ENCODE measurements at places on chromosomes 3 and 15.

DNA sequence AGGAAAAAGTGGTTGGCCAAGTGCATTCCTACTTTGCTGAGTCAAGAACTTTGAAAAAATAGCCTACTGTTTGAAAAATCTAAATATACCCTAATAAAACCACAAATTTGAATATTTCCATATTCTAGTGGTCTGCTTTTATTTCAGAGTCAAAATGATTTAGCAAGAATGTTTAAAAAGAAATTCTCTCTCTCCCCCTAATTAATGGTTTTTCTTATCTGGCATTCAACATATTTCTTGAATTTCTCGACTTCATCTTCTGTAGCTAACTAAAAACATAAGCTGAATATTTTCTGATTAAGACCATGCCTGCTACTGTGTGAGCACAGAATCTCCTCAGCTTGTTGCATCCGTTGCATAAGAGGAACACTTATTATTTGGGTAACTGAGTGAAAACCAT lies 563.5 kb upstream of the TBL1XR1 start:
- DNase-seq, result no peak

- no peak for DNase-seq
Observed at GRCh38 chr3:127925384-127925783, 10.4 kb downstream of the KBTBD12 start.

- DNase-seq, result peak; percentile 68
Observed at GRCh38 chr15:77819851-77820728, 187.4 kb upstream of the LINGO1 start.

- no peak for DNase-seq
Observed at GRCh38 chr3:46228260-46229242, 13.7 kb upstream of the CCR3 start.

- DNase-seq, result no peak
Observed at GRCh38 chr3:98290916-98291315, 8.6 kb downstream of the OR5H2 start.

DNA sequence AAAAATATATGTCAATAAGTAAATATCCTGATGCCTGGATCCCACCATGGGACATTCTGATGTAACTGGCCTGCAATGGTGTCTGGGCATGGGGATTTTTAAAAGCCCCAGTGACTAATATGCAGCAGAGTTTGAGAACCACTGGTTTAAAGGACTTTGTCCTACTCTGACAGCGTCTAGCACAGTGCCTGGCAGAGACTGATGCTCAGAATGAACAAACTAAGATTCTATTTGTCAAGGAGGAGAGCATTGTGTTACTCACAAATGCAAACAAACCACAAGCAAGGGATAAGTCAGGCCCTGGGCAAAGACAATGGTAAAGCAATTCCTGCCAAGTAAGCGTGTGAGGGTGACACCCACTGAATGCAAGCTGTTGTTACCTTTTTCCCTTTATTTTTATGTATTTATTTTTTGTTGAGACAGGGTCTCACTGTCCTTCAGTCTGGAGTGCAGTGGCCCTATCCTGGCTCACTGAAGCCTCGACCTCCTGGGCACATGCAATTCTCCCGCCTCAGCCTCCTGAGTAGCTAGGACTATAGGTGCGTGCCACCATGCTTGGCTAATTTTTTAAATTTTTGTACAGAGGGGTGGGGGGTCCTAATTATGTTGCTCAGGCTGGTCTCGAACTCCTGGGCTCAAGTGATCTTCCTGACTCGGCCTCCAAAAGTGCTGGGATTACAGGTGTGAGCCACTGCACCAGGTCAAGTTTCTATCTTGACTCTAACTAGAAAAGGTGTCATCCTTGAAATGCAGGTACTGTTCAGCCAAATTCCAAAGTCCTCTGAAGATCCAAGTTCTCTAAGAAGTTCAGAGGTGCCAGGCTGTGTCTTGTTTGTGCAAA lies 909 bp upstream of the GPD1L start:
- DNase-seq, result no peak

DNA sequence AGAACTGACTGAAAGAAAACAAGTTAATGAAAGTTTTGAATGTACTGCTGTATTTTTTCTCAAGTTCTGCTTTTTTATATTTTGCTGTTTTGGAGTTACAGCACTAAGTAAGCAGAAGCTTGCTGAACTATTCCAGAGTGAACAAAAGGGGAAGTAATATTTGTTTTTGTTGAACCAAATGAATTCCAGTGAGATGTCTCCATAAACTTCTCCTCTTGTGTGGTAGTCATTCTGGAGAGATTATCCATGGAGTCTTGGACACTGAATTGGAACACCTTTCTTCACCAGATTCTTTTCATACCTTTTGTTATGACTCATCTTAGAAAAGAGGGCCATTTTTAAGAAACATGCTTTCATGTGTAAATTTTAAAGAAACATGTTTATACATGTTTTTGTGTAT lies 8.8 kb downstream of the ANKUB1 start:
- no peak for DNase-seq

DNA sequence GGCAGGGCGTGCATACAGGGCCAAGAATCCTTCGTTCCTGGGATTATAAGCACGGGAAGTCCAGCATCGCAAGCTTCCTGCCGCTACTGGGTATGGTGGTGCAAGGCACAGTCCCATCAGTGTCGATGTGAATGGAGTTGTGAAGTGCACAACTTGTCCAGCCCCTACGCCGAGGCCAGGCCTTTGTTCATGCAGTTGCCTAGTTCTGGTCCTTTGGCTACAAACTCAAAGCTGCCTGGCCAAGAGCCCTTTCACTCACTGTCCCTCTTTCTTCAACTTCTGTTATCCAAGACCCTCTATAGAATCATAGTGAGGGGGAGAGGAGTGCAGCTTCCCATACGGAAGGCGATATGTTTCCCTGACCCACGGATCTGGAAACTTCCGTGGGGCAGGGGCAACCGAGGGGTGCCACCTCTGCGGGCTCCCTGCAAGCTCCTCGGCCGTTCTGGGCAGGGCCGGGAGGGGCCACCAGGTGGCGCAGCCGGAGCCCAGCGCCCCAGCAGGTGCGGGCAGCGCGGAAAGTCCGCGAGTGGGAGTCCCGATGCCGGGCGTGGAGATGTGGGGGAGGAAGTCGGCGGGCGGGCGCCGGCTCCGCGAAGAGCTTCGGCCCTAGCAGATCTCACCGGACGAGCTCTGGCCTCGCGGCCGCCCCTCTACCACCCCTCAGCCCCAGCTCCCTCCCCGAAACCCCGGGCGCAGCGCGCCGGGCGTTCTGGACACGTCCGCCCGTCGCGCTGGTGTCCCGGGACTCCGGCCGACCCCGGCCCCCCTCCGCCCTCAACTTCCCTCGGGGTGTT lies 693 bp downstream of the RASGRP1 start:
- DNase-seq, result peak; percentile 69

DNA sequence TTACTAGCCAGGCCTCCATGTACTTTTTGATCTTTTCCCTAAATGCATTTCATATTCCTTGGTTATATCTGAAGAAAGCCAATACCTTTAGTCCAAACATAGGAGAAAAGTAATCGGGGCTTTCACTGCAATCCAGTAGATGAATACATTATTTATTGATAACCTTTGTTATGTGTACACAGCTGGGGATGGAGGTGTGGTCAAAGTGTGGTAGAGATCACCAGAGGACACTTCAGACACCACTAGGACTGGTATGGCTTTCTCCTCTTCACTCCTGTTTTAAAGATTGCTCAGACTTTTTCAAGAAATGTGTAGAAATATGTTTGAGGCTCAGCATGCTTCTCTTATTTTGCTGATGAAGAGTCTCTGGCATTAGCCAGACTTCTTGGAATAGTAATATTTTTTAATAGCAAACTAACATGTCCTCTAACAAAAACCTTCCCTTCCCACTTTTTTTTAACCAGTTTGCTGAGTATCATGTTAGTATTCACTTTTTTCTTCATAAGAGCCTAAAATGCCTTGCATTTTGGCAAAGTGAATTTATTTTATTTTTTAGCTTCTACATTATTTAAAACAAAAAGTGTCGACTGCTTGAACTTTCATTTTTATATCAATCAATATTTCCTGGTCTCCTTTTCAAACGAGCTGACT lies 65.6 kb upstream of the MBNL1 start:
- DNase-seq, result no peak

DNA sequence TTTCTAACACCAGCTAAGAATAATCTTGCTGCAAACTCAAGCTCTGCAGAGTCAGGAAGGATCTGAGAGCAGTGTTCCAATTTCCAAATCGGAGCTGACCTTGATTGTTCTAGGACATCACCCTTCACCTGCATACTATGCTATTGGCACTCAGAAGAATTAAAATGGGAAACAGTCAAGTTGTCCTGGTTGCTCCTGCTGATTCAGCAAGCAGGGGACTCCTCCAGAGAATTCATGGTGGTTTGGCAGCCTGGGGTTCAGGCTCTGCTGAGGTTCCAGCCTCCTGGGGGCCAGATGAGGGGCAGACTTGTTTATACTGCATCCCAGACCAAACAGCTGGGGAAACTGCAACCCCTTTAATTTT lies 213.7 kb upstream of the ADAMTS9 start:
- no peak for DNase-seq

GRCh38 chr3:180926526-180926925 lies 14.1 kb downstream of the FXR1 start:
- no peak for DNase-seq

GRCh38 chr3:189967254-189967865 lies 153.3 kb downstream of the P3H2 start:
- DNase-seq, result no peak

DNA sequence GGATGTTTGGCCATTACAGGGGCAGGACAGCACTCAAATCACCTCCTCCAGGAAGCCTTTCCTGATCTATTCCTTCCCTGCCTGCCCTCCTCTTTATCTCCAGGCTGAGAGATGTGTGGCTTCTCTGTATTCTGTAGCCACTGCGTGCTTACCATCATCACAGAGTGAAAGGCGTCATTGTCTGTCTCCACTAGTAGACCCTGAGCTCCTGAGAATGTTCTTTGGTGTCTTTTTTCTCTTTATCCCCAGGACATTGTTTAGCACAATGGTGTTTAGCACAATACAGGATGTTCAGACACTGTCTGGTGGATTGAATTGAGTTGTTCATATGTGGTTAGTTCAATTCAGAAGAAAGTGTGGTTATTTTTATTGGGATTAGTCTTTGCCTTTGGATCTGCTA lies 26.2 kb upstream of the LARS2 start:
- no peak for DNase-seq

GRCh38 chr3:128155616-128156360 lies 2.5 kb downstream of the EEFSEC start:
- no peak for DNase-seq

GRCh38 chr3:39639344-39640236 lies 169.8 kb upstream of the MYRIP start:
- peak; percentile 24 for DNase-seq

DNA sequence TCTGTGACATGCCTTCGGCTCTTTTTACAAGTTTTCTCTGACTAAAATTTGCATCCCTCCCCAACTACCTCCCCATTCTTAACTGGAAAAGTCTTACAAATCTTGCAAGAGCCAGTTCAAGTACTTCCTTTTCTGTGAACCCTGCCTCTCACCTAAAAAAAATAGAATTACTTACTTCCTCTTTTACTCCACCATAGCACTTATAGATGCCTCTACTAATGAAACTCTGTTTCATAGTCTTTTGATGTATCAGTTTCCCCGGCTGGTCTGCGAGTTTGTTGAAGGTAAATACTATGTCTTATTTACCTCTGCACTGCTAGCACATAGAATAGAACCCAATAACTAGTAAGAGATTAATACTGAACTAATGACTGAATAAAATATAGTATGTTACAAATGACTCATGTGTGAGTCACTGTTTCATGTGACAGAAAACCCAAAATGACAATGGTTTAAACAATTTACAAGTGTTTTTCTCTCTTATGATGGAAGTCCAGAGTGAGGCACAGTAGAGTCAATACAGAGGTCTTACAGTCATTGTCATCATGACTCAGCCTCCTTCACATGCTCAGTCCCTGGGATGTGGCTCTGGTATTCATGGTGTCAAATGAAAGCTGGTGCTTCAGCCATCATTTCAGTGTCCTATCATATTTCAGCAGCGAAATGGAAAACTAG lies 393.5 kb downstream of the RSL24D1 start:
- DNase-seq, result no peak

DNA sequence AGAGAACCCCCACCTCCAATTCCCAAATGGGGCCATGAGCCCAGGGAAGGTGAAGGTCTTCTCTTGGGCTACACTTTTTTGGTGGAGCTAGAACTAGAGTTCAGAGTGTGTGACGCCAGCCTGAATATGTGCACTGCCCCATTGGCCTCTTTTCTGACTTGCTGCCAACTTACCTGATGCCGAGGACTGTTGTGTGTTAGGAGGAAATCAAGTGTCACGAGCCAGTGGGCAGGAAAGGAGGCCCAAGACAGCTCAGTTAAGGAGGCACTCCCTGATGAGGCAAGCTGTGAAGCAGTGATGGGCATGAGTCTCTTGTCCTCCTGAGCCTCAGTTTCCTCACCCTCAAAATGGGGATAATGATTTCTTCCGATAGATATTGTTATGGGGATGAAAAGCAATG lies 107.8 kb downstream of the ANP32A start:
- DNase-seq, result no peak

GRCh38 chr3:55675478-55675877 lies 188.4 kb upstream of the WNT5A start:
- DNase-seq, result no peak

GRCh38 chr15:65960586-65960985 lies 91.3 kb downstream of the RAB11A start:
- DNase-seq, result no peak

GRCh38 chr15:100975043-100975442 lies 55.9 kb downstream of the LRRK1 start:
- no peak for DNase-seq

GRCh38 chr3:120864541-120864940 lies 43.5 kb upstream of the STXBP5L start:
- DNase-seq, result no peak

- no peak for DNase-seq
Observed at GRCh38 chr3:110267304-110267845, 804.2 kb upstream of the NECTIN3 start.

- DNase-seq, result no peak
Observed at GRCh38 chr15:98009971-98010370, 49.5 kb downstream of the ARRDC4 start.

- no peak for DNase-seq
Observed at GRCh38 chr15:40151991-40152390, 8.9 kb upstream of the BUB1B start.

GRCh38 chr15:59622289-59622688 lies 10.7 kb downstream of the GCNT3 start:
- peak; percentile 72 for DNase-seq
